ENCODE measurements at places on chromosomes 6 and 20.

DNA sequence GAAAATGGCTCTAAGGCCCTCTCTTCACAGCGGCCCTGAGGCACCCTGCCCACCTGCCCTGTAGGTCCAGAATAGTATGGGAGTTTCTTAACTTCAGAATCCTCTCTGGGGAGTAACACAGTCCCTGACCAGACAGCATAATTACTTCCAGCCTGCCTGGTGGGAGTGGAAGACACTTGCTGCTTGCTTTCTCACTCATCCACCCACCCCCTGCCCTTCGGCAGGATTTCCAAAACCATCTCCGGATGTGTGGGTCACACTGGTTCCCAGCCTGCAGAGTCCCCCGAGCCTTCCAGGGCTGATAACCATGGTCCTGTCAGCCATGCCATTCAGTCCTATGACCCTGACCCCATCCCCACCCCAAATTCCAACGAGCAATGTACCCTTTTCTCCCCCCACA lies 5.4 kb downstream of the SLC29A1 start:
- DNase-seq: no peak

- no peak for DNase-seq
Observed at GRCh38 chr6:56406276-56407269, 159.2 kb upstream of the COL21A1 start.

DNA sequence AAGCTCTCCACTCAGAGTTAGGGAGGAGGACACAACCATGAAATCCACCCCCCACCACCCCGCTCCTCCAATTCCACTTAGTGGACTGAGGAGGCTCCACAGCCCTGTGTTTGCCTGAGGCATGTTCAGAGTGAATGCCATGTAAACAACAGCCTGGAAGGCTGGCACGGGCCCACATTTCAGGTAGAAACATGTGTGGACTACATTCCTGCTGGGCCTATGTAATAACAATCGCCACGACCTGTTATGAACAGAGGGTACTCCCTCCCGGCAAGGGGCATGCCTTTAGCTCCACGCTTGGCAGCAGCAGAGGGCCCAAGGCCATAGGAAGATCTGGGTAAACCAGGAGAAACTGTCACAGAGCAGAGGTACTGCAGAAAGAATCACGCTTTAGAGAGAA lies 65.5 kb downstream of the ISM1 start:
- no peak for DNase-seq

GRCh38 chr6:30719356-30719755 lies 796 bp upstream of the TUBB start:
- no peak for DNase-seq

DNA sequence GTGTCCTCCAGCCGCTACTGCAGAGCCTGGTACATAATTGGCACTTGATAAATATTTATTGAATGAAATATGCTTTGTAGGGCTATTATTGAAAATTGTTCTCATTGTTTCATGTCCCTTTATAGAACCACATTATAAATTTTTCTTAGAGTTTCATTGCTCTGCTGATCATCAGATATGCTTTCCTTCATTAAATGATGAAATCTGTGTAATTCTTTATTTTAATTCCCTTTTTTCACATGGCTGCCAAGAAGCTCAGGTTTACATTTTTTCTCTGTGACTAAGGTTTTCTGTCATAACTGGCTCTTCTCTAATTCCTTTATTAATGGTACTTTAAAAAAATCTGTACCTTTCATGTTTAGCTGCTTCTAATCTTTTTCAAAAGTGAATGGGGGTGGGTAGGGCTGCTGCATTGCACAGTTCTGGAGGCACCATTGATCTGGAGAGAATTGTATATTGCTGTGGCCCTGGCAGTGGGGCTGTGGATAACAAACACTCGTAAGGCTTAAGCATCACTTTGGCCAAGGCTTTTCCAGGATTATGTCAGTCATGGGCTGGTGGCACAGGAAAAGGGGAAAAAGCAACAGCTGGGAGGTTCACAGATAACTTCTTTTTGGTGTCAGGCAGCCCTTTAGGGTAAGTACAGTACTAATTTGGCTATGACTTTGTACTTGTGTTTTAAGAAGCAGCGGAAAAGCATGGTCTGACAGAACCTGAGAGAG lies 43.8 kb downstream of the ARFGEF2 start:
- no peak for DNase-seq

- DNase-seq: no peak
Observed at GRCh38 chr6:146855889-146856288, 257.1 kb downstream of the ADGB start.

GRCh38 chr6:137235686-137236085 lies 16.5 kb upstream of the IFNGR1 start:
- no peak for DNase-seq

GRCh38 chr20:3085571-3086072 lies 1.1 kb upstream of the AVP start:
- no peak for DNase-seq

GRCh38 chr6:39090036-39090435 lies 24.9 kb downstream of the SAYSD1 start:
- no peak for DNase-seq

- peak; percentile 12 for DNase-seq
Observed at GRCh38 chr6:143232849-143233248, 172.2 kb downstream of the AIG1 start.

GRCh38 chr6:41318261-41318653 lies 17.2 kb upstream of the NCR2 start:
- no peak for DNase-seq

GRCh38 chr6:6390849-6391602 lies 70.6 kb upstream of the F13A1 start:
- no peak for DNase-seq

GRCh38 chr20:63316502-63316921 lies 23.5 kb downstream of the COL20A1 start:
- no peak for DNase-seq

GRCh38 chr20:18705910-18706309 lies 107.7 kb upstream of the SCP2D1 start:
- no peak for DNase-seq

DNA sequence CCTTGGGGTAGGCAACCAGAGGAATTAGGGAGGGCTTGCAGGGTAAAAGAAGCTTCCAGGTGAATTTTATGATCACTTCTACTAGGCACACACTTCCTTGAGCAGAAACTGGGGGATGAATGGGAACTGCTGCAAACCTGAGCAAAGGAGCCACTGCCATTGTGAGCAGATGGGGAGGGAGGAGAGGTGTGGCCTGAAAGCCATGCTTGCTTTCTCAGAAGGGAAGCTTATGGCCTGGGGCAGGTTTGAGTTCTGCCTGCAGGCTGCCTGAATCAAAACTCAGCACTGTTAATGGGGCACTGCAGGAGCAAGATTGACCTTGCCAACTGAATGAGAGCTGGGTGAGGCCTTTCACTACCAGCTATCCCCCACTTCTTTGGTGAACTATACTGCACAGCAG lies 328.1 kb downstream of the NKAIN2 start:
- DNase-seq: no peak

- DNase-seq: no peak
Observed at GRCh38 chr6:25963426-25964123, 973 bp downstream of the TRIM38 start.

DNA sequence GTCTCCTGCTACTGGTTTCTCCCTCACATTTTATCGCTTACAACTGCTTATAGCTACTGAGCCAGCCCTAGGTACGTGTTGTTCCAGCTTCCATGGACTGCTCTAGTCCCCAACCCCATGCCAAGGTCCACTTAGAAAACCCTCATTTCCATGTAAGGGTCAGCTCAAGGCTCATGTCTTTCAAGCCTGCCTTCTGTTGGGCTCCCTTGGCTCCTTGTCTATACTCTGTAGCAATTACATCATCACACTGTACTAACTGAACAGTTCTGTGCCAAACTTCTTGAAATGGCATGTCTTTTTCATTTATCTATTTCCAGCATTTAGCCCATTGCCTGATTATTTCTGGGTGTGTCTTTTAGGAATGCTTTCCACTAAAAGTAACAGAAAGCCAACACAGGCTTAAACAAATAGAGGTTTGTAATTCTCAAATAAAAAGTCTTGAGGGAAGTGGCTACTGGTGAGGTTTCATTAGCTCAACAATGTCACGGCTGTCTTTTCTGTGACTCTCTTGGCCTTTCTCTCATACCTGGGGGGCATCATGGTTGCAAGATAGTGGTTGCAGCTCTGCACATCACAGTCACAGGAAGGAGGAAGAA lies 317.6 kb downstream of the TPBG start:
- no peak for DNase-seq

- no peak for DNase-seq
Observed at GRCh38 chr6:24584382-24584720, 61.6 kb downstream of the KIAA0319 start.

DNA sequence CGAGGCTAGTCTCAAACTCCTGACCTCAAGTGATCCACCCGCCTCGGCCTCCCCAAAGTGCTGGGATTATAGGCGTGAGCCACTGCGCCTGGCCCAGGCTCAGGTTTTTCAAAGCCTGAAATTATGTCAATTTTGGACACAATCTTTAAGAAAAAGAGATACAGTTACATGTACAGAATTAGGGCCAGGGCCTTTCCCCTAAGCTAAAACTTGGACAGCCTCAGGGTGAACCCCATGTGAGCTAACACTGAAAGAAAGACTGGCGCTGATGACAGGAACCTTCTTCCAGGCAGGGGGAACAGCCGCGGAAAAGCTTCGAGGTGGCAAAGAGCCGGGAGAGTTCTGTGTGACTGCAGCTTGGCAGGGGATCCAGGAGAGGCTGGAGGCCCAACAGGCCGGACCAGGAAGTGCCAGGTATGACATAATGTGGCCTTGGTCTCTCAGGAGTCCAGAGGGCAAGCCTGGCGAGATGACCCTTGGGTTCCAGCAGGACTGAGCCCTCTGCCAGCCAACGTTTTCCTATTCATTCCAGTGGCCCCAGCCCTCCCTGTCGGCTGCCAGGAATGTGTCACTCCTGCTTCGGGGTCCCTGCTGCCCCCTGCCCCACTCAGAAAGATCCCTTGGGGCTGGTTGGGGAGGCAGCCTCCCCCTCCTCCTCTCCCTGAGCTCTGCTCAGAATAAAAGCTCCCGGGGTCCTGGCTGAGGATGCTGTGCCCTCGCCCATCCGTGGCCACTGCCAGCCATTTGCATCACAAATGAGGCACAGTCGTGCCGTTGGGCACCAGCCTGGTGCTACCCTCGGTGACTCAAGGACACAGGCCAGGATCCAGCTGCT lies 37.3 kb downstream of the RBM38 start:
- no peak for DNase-seq

DNA sequence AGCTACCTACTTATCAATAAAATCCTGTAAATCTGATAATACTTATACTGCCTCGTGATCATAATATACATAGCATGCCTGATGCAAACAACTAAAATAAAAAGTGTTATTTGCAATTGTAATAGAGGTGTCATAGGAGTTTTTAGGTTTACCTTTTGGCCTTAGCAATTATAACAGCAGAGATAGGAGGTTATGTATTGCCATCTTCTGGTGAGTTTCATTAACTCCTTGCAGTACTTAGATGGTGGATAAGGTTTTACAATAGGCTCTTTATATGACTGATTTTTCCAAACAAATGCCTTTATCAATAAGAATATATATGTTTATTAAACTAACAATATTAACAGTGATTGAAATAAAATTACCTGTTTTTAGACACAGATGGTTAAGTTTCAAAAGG lies 27.8 kb upstream of the MYCT1 start:
- DNase-seq: no peak

- no peak for DNase-seq
Observed at GRCh38 chr6:2899596-2899995, 3.5 kb downstream of the SERPINB9 start.

GRCh38 chr6:3351105-3351676 lies 92.4 kb downstream of the PSMG4 start:
- no peak for DNase-seq

Data from CD4-positive, alpha-beta T cell treated with Interleukin-12 subunit alpha and Interleukin-12 subunit beta, for 1 hour (primary cell).